ENCODE measurements at places on chromosomes 7 and 10.

- no peak for DNase-seq
Measured at GRCh38 chr7:148291799-148292198, 298.8 kb upstream of the C7orf33 start.

GRCh38 chr7:87339373-87339897 is 6.0 kb upstream of the CROT start:
- no peak for DNase-seq

DNA sequence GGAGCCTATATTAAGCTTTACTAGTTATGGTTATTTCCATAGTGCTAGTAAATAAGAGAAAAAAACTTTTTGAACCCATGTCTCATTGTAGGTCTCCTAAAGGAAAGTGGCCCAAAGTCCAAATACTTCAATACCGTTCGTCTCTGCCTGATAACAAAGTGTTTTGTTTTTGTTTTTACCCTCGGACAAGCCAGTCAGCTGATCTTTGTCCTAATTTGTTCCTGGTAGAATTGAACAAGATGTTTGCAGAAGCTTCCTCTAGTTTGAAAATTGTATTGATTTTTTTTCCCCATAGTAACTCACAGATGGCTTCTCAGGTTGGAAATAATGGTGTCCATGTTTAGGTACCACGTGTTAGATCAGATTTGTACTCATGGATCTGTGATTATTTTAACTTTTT is 335.8 kb upstream of the KAT6B start:
- no peak for DNase-seq

GRCh38 chr7:46352004-46352954 is 431.2 kb upstream of the IGFBP3 start:
- DNase-seq: no peak

DNA sequence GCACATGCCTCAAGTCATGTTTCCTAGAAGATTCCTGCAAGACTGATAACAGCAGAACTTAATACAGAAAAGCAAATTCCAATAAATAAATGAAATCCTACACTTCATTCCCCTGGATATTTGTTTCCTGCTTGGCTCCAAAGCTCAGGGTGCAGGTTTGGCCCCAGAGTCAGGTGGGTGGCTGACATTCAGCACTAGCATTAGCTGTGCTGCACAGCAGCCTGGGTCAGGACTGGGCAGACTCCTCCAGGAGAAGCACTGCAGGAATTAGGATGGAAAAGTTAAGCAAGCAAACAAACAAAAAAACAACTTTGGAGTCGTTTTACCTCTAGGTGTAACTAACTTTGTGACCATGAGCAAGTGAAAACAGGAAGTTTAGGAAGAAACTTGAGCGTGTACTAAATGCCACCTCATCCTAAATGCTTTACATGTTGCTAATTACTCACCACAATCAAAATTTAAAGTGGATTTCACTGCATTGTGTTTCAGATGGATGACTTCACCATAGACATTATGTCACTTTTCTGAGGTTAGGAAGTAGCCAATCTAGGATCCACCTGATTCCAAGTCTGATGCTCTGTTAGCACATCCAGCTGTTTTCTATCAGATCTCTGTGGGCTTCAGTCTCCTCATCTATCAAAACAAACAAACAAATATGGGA is 239.4 kb downstream of the C7orf25 start:
- DNase-seq: no peak

- DNase-seq: no peak
Measured at GRCh38 chr7:106887421-106887820, 22.3 kb downstream of the PIK3CG start.

- DNase-seq: no peak
Measured at GRCh38 chr10:18399158-18399557, 252.2 kb downstream of the NSUN6 start.

DNA sequence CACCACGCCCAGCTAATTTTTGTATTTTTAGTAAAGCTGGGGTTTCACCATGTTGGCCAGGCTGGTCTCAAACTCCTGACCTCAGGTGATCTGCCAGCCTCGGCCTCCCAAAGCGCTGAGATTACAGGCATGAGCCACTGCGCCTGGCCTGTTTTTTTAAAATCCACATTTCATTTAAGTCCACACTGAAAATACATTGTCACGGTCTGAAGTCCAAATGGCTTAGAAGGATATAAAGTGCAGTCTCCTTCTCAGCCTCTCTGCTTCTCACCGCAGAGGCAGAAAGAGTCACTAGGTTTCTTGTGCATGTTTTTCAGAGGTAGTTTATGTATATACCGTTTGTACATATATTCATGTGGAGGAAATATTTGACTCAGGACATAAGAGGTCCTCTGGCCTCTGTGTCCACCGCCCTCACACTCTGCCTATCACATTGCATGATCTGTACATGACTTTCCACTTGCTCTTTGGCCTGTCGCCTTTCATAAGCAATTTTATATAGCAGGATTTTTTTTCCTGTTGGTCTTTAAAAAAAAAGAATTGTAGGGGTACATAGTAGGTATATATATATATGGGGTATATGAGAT is 42.9 kb downstream of the BLNK start:
- no peak for DNase-seq

- no peak for DNase-seq
Measured at GRCh38 chr10:97599272-97599619, 9.7 kb downstream of the C10orf62 start.

Measured in T-helper 1 cell (primary cell).